ENCODE measurements at places on chromosomes 4 and X.
A peak's percentile ranks its signal among the peaks of the same experiment; 100 is the strongest.

DNA sequence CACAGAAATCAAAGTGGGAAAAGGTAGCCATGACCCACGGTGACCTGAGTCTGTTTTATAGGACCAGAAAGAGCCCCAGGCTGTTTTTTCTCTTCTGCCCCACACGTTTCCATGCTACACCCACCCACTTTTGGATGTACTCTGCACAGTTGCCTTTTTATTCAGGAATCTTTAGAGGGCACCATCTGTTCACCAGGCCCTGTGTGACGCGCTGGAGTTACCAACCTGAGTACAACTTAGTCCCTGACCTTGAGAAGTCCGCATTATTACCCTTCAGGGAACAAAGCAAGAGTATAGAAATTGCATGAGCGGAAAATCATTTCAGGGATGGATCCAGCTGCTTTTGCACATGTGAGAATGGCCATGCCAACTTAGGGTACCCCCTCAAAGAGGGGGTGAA, 207.8 kb upstream of the GATB start:
- DNase-seq = no peak

GRCh38 chrX:57286507-57287251, at the start of gene FAAH2:
Gene FAAH2, plus strand, starts transcription at chrX:57286706. Its CDS starts 120 bp downstream, at chrX:57286826.
- peak; percentile 65 for DNase-seq

DNA sequence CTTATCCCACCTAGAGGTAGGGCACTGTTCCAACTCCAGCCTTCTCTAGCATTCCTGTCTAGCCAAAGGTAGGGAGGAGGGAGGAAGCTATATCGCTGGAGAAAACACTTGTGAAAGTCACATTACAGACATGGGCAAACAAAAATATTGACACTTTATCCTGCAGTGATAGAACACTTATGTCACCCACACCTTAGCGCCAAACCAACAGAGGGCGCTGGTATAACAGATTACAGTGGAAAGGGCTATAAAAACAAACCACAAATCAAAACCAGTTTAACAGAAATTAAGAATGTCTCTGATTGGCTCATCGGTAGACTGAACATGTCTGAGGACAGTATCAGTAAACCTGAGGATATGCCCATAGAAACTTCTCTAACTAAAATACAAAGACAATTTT, 451.3 kb downstream of the TLL1 start:
- no peak for DNase-seq

DNA sequence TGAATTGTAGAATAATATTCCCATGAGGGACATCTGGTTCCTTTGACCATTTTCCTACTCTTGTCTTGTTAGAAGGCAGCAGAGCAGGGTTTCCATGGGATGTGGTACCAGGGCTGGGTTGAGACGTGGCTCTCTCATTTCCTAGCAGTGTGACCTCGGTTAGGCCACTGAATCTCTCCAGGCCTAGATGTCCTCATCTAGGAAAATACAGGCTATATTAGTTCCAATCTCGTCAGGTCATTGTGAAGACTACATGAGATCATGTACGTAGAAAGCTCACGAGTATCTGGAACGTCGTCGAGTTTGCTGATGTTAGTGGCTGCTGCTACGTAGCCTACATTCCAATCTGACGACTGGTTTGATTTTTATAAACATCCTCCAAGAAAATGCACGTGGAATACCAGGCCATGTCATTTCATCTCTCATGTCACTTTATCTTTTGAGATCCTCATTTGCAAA, 278.2 kb upstream of the GATB start:
- DNase-seq = no peak

GRCh38 chrX:56763556-56764152, 34.6 kb downstream of the NBDY start:
- DNase-seq = peak; percentile 31

GRCh38 chrX:107825698-107826237, at the start of gene MID2:
Gene MID2, plus strand, starts transcription at chrX:107825866. Its CDS starts 561 bp downstream, at chrX:107826427.
- peak; percentile 47 for DNase-seq

DNA sequence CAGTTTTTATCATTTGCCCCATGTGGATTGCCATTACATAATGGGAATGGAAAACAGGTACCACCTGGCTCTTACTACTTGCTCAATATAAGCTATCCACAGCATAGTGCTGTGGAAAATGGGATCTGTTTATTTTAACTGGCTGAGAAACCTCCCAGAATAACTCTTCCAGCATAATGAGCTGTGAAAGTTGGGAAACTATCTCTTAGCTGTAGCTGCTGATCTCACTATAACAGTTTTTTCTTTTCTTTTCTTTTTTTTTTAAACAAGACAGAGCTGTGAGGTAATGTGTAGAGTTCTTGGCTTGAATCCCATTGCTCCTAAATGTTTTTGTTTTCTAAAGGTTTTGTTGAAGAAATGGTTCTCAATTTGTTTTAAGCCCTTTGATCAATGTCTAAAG, 988.3 kb downstream of the PCDH19 start:
- DNase-seq = no peak

- no peak for DNase-seq
Measured at GRCh38 chrX:40273356-40274050, 175.7 kb upstream of the BCOR start.

- DNase-seq = no peak
Measured at GRCh38 chr4:78956975-78957374, 17.7 kb upstream of the PAQR3 start.

DNA sequence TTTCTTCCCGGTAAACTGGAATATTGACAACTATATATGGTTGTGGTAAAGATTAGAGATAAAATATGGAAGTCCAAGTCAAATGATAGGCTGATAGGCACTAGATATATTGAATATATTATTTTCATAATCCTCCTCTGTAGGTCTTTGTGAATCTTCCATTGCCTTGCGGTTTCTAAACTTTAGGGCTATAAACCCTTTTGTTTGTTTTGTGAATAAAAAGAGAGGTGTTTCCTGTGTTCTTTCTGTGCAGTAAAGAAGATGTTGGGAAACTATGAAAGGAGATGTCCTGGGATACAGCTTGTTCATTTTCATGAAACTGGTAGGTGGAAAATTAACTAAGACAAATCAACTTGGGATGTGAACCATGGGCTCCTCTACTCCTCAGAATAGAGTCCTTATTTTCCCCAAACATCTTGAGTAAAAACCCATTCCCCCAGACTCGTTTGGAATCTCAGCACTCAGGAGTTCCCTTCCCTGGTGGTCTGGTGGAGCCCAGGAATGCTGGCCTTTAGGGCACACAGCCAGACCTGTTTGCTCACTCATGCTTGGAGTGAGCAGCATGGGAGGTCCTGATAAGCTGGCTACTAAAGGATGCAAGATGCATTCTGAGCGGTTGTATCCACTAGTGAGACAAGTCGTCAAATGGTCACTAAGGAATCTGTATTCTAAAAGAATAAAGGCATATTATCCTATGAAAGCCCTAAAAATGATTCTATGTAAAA, 22.2 kb downstream of the PRDM8 start:
- DNase-seq = no peak

GRCh38 chrX:124641737-124642491, 295.6 kb downstream of the SH2D1A start:
- no peak for DNase-seq

GRCh38 chrX:63935835-63936234, 150.8 kb upstream of the ARHGEF9 start:
- no peak for DNase-seq

GRCh38 chr4:40584517-40585141, 45.0 kb downstream of the RBM47 start:
- no peak for DNase-seq

DNA sequence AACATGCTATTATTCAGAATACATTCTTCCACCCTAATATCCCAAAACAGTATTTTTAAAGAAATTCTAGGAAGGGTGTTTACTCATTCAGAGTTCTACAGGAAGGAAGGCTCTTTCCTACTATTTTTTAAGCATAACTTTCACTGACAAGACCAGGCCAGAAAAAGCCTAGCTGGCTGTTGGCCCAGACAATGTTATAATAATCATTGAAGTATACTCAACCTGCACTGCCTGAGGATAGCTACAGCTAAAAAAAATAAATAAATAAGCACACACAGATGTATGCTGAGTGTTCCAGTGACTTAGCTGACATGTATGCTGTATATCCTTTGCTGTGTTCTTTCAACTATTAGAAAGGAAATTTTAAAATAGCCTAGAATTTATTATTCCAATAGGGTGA, 145.8 kb upstream of the SPRY1 start:
- DNase-seq = no peak

GRCh38 chr4:82038936-82039335, 334.9 kb downstream of the HNRNPD start:
- DNase-seq = no peak

- DNase-seq = no peak
Measured at GRCh38 chr4:184442314-184442635, 32.1 kb downstream of the IRF2 start.

DNA sequence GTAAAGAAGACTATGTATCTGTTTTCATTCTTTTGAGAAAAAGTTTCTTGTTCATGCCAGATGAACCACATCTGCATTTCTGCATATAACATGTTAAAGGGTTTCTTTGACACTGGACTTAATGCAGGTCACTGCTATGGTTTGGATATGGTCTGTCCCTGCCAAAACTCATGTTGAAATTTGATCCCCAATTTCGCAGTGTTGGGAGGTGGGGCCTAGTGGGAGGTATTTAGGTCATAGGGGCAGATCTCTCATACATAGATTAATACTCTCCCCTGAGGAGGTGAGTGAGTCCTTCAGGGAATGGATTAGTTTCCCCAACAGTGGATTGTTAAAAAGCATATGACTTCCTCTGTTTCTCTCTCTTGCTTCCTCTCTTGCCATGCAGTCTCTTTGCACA, 45.9 kb upstream of the TMEM33 start:
- no peak for DNase-seq

GRCh38 chrX:74613370-74614092, 893 bp downstream of the RLIM start:
- no peak for DNase-seq

DNA sequence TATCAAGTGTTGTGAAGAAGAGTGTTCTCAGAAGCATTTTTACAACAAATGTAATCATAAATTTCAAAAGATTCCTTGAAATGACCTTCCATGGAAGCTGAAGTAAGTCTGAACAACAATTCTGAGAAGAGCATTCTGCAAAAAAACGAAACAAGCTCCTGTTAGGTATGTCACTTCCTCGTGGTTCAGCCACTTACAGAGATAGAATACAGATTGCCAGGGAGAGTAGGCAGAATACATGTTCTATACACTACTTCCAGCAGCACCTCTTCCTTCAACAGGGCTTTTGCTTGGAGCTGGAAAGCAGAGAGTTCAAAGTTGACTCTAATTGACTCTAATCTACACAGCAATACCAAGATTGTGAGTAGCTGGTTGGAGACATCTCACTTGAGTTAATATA, 274.5 kb downstream of the ADGRA3 start:
- DNase-seq = no peak

DNA sequence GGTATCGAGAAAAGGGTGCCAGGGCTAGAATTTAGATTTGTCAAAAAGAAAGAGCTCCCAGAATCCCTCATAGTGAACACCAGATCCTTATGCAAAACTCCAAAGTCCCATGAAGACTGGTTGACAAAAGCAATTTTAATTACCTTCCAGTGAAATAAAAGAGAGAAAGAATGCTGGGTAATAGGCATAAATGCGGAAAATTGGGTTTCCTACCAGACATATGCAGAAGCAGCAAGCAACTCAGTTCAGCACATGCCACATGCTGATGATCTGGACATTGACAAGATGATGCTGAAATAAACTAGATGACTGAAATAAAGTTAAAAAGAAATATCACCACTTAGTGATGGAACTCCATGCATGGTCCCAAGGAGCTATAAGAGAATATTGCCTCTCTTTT, 83.9 kb downstream of the KCNIP4 start:
- no peak for DNase-seq

GRCh38 chr4:3349116-3349515, 56.3 kb downstream of the RGS12 start:
- no peak for DNase-seq

DNA sequence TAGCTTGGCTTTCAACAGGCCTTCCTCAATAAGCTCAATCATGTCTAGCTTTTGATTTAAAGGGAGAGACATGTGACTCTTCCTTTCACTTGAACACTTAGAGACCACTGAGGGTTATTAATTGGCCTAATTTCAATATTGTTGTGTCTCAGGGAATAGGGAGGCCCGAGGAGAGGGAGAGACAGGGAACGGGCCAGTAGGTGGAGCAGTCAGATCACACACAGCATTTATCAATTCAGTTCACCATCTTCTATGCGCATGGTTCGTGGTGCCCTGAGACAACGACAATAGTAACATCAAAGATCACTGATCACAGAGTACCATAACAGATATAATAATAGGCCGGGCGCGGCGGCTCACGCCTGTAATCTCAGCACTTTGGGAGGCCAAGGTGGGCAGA, 17.8 kb downstream of the ZNF81 start:
- peak; percentile 22 for DNase-seq

DNA sequence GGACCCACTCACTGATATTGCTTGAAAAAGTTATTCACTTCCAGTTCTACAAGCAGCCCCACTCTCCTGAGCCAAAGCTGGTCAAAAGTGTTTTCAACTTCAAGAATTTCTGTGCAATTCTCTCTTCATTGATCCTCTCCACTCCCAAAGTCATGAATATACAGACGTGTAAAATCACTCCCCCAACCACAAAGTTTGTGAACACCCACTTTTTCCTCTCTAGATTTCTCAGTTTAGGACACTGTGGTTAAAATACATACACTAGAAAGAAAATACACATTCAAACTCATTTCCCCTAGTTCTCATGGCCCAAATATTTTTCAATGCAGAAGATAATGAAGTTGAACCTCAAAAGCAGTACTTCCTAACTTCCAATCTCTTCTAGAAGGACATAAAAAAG, 116.3 kb downstream of the MSN start:
- no peak for DNase-seq

GRCh38 chr4:147916351-147916750, 184.5 kb downstream of the ARHGAP10 start:
- no peak for DNase-seq

DNA sequence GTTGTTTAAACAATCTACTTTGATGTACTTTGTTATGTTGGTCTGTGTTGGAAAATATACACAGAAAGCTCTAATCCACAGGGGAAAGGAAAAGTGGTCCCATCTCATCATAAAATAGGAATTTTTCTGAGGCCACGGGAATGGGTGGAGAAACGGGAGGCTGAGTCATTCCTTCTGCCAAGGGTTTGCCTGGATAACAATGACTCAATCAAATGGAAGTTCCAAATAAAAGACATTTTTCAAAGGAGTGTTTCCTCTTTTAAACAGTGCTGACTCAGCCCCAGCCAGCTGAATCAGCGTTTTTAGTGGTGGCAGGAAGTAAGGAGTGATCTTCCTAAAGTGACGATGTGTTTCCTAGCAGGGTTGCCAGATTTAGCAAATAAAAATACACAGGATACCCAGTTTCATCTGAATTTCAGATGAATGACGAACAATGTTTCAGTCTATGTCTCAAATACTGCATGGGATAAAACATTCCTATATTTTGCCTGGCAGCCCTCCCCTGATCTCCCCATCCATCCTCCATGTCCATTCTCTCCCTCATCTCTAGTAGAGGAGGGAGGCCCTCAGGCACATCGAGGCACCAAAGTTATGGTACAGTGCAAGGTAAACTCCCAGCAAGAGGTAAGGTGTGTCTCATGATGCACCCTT, 345.4 kb upstream of the GATB start:
- no peak for DNase-seq

- DNase-seq = no peak
Measured at GRCh38 chrX:73127700-73128241, 48.5 kb upstream of the PABPC1L2A start.
